ENCODE measurements at places on chromosomes 12 and 14. TPM values are rescaled to one million over a fixed set of nuclear protein-coding genes. Genes with fewer than 3 reads are reported as not detected.

Gene SLC17A8
- total RNA-seq, result not detected

Gene ATXN7L3B
- 25.7 TPM for total RNA-seq

Gene ETFRF1
- total RNA-seq, result 26.4 TPM

Gene USP5
- total RNA-seq, result 68.7 TPM

GRCh38 chr14:50814161-50814560 lies 16.8 kb downstream of the NIN start:
- H3K4me3 ChIP-seq, result no peak overlapping the region
- no peaks in the 10 kb centered on the region for H3K27me3 ChIP-seq
- DNase-seq, result peak; percentile 8
- peaks cover 8% of the 10 kb centered on the region for H3K4me1 ChIP-seq
- H3K27ac ChIP-seq, result no peak overlapping the region

GRCh38 chr12:132698341-132698740 lies 11.0 kb downstream of the PXMP2 start:
- H3K27me3 ChIP-seq, result no peaks in the 10 kb centered on the region
- no peak overlapping the region for H3K27ac ChIP-seq
- no peaks in the 10 kb centered on the region for H3K4me1 ChIP-seq
- H3K36me3 ChIP-seq, result peaks cover 67% of the 10 kb centered on the region
- no peak for DNase-seq
- H3K4me3 ChIP-seq, result no peak overlapping the region

- H3K27me3 ChIP-seq, result no peaks in the 10 kb centered on the region
- H3K4me1 ChIP-seq, result peaks cover 34% of the 10 kb centered on the region
- peaks cover 14% of the 10 kb centered on the region for H3K36me3 ChIP-seq
Measured at GRCh38 chr12:113359939-113360748, 1.8 kb downstream of the PLBD2 start.

DNA sequence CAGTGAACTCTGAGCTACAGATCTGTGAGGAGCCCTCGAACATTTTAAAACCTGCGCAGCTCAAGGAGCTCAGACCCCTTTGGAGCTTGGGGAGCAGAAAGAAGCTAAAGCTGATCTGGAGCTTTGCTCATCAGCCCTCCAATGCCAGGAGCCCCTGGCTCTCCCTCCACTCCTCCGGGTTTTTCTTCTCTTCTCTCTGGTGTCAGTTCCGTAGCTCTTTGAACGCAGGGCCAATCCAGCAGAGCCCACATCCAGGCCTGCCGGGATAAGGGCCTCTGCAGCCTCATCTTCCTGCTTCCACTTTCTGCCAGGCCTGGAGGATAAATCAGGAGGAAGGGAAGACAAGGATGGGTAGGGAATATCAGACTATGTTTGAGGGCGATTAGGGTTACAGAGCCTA lies 6.0 kb downstream of the HOXC4 start:
- no peaks in the 10 kb centered on the region for H3K4me1 ChIP-seq
- H3K4me3 ChIP-seq, result no peak overlapping the region
- no peak for DNase-seq
- no peaks in the 10 kb centered on the region for H3K27me3 ChIP-seq
- no peaks in the 10 kb centered on the region for H3K36me3 ChIP-seq
- H3K27ac ChIP-seq, result no peak overlapping the region

All from esophagus muscularis mucosa (tissue), 4 donors.